ENCODE measurements at places on chromosomes 12 and 14.

DNA sequence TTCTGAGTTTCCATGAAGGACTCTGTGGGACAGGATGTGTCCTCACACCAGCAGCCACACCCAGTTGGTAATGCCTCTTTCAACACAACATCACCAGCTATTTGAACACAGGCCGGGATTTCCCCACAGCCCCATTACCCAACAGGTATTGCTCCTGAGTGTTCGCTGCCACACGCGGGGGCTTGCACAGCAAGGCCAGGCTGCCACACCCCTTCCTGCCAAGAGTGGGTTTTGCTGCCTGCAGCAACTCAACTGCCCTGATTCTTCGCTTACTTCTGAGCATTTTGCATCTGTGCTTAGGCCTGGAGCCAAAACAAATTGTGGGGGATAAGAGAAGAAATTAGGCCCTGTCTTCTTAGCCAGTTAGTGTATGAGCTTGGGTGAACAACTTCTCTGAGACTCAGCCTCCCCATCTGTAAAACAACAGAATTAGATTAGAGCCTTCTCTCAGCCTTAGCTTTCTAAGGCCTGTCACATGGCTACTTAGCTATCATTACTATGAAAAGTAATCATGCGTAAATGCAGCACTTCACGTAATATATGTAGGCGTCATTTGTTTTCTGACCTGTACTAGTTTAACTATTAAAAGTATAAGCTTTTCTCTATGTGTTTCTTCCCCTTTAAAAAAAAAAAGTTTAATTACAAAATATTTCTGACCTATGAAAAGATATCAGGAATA is 20.0 kb downstream of the CKAP4 start:
- peak; percentile 31 for DNase-seq

GRCh38 chr14:90464481-90464880 is 67.7 kb downstream of the CALM1 start:
- DNase-seq: no peak

- DNase-seq: no peak
Observed at GRCh38 chr12:12033824-12034223, 36.9 kb upstream of the BCL2L14 start.

DNA sequence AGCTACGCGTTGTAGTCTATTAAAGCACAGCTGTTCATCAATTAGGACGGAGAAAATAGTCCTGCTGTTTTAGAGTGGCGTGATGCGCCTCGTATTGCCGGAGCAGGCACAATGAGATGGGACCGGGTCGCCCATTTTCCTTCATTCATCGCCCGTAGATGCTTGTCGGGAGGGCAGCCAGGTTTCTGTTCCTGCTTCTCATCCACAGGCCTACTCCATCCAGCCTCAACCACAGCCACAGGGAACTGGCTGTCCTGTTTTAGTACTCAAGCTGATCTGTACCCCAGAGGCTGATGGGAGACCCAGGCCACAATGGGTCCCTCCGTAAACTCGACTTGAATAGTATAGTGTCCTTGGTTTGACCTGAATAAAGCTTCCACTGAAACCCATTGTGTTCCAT is 264.0 kb downstream of the VRK1 start:
- no peak for DNase-seq

GRCh38 chr14:101103321-101103901 is 199.9 kb upstream of the RTL1 start:
- DNase-seq: no peak

GRCh38 chr12:109139360-109139759 is 23.0 kb downstream of the ACACB start:
- DNase-seq: no peak

- peak; percentile 62 for DNase-seq
Observed at GRCh38 chr12:6946033-6946919, 2.5 kb downstream of the C12orf57 start.

DNA sequence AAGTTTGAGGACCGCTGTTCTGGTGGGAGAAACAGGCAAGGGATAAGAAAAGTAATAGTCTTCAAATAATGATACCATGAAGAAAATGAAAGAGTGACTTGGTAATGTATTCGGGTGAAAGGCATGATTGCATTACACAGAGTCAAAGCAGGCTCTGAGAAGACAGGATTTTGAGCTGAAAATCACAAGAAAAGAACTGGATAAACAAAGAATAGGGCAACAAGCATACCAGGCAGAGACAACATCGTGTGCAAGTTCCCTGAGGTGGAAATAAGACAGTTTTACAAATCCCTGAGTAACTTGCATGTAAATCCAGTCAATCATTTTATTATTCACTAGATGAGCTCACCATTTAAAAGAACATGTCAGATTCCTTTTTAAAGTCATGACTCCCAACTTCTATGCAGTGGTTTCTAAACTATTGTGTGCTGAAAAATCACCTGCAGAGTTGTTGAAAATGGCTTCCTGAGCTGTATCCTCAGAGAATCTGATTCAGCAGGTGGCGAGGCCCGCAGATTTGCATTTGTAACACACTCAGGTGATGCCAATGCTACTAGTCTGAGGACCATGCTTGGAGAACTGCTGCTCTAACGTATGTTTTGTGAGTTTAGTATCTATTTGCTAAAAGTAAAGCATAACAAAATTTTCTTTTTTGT is 133.0 kb upstream of the ABCD2 start:
- no peak for DNase-seq

GRCh38 chr14:59215322-59215721 is 26.9 kb downstream of the DAAM1 start:
- DNase-seq: no peak

- DNase-seq: no peak
Observed at GRCh38 chr12:124867401-124867930, 3.8 kb upstream of the SCARB1 start.

- no peak for DNase-seq
Observed at GRCh38 chr12:89499857-89500256, 24.7 kb downstream of the GALNT4 start.

GRCh38 chr12:48175613-48176416 is 7.6 kb upstream of the CCDC184 start:
- DNase-seq: no peak

GRCh38 chr14:23078692-23079116 is 16.2 kb downstream of the ACIN1 start:
- no peak for DNase-seq

- DNase-seq: no peak
Observed at GRCh38 chr12:68499616-68500015, 111.1 kb upstream of the RAP1B start.

DNA sequence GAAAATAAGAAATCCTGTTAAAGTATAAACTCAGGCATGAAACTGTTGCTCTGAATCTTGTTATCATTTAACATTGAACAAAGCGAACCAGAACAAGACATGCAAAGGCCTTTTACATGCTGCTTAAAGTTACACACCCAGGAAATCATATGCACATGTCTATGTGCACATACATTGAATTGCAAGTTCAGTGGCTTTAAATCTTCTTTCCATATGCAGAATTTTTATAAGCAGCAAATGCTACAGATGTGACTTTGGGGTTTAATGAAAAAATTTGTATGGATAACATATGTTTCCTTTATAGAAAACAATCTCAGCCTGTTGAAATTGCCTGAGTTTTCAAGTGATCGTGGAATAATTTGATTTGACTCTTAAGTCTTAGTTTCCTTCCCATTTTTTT is 193.9 kb downstream of the AEBP2 start:
- no peak for DNase-seq

- no peak for DNase-seq
Observed at GRCh38 chr14:61221906-61222305, 59.2 kb downstream of the TMEM30B start.

DNA sequence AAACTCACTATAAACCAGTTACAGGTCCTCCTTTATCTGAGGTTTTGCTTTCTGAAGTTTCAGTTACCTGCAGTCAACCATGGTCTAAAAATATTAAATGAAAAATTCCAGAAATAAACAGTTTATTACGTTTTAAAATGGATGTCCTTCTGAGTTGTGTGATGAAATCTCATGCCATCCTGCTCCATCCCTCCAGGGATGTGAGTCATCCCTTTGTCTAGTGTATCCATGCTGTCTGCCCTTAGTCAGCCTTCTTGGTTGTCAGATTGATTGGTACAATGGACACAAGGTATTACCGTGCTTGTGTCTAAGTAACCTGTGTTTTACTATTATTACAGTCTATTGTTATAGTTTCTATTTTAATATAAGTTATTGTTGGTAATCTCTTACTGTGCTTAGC is 328.3 kb downstream of the APAF1 start:
- no peak for DNase-seq

GRCh38 chr12:1793426-1794210 is 26.7 kb upstream of the LRTM2 start:
- DNase-seq: no peak

GRCh38 chr14:53894456-53894855 is 62.2 kb downstream of the BMP4 start:
- no peak for DNase-seq

- DNase-seq: no peak
Observed at GRCh38 chr14:33056213-33056612, 117.5 kb downstream of the NPAS3 start.

GRCh38 chr14:36503771-36504741 is 16.0 kb downstream of the NKX2-1 start:
- no peak for DNase-seq

GRCh38 chr12:120971299-120972180 is 6.8 kb upstream of the HNF1A start:
- DNase-seq: peak; percentile 21

- no peak for DNase-seq
Observed at GRCh38 chr14:35295845-35296161, 3.6 kb downstream of the PSMA6 start.

DNA sequence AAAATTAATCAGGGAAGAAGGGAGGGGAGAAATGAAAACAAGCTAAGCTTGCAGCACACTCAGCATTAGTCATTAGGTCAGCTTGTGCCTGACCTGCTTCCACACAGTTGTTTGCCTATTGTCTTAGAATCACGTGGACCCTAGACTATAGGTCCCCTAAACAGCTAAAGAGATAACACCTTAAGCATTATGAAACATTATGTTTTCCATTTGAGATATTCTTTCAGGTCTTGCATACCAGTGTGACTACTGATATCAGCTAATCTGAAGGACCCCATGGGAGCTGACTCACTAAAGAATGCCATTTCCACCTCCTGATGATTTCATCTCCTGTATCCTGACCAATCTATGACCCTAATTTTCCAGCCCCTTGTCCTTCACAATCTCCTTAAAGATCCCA is 154.1 kb upstream of the FUT8 start:
- no peak for DNase-seq

DNA sequence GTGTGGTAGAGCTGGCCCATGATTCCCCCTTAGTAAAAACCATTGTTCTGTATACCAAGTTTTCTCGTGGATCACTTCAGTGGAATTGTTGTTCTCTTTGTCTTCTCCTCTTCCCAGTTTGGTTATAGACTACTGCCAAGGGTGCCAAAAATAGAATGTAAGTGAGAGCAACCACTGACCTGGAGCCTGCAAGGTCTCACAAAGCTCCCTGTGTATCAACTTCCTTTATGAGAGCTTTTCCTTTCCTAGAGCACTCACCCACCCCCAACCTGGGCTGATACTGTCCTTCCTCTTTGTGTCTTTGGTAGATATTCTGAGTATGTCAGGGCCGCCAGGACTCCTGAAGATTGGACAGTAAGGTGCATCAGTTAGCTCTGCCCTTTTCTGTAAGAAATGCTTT is 101.0 kb downstream of the SCN8A start:
- no peak for DNase-seq

DNA sequence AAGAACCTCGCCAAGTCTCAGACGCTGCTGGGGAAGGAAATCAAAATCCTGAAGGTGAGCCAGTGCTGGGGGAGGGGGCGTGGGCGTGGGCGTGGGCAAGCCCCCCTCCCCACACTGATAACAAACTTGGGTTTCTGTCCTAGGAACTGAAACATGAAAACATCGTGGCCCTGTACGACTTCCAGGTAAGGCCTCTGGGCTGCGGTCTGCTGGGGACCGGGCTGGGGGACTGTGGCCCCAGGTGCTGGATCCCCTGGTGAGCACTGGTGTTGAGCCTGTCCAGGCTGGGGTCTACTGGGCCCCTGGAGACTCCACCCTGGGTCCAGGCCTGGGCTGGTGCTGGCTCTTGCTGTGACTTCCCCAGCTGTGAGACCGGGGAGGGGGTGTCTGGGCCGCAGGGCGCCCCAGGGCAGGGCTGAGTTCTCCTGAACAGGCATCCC is 1.2 kb downstream of the ULK1 start:
- DNase-seq: peak; percentile 17

GRCh38 chr12:60644076-60644475 is 1048.2 kb downstream of the SLC16A7 start:
- no peak for DNase-seq
